Spleen (tissue), 13 donors: ENCODE measurements at places on chromosomes 4 and X.

DNA sequence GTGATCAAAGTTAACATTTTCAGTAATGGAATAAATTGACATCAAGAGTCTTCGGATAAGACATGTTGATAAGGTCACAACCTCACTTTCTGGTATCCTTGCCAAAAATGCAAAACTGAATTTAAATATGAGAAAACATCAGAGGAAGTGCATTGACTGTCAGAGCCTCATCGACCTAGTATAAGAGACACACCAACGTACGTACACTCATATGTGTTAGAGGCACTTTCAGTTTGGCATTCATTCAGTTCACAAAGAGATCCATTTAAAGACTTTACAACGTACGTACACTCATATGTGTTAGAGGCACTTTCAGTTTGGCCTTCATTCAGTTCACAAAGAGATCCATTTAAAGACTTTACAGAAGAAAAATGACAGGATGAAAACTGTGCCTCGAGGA lies 280.3 kb downstream of the INPP4B start:
- no peak for DNase-seq

- no peak for DNase-seq
These were observed 13.1 kb upstream of the G3BP2 start for GRCh38 chr4:75686346-75686745.

GRCh38 chr4:2092669-2093053 lies 33.5 kb downstream of the NAT8L start:
- no peak for DNase-seq

DNA sequence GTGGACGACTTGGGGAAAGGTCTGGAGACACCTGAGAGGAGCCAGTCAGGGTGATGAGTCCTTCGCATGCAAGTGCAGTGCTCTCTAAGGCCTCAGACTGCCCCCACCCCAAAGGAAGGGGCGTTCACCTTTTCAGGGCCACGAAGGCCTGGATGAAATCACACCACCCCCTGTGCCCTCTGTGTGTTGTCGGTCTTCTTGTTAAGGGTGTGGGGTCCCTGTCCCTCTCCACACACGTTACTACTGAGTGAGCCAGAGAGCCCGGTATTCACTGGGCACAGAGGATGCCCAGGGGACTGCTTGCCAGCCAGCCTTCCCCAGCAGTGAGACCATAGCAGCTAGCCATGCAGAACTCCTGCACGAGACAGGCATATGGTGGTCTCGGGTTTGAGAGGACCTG lies 72.0 kb downstream of the MTMR1 start:
- DNase-seq: no peak

GRCh38 chr4:90840828-90841227 lies 713.6 kb downstream of the CCSER1 start:
- DNase-seq: no peak

- no peak for DNase-seq
These were observed 19.3 kb upstream of the SPIN2A start for GRCh38 chrX:57156397-57157049.
